Heart left ventricle (tissue), 16 donors: ENCODE measurements at places on chromosomes 6 and 20. TPM values are rescaled to one million over a fixed set of nuclear protein-coding genes. Genes with fewer than 3 reads are reported as not detected.

Gene PAK5
- not detected for total RNA-seq

DNA sequence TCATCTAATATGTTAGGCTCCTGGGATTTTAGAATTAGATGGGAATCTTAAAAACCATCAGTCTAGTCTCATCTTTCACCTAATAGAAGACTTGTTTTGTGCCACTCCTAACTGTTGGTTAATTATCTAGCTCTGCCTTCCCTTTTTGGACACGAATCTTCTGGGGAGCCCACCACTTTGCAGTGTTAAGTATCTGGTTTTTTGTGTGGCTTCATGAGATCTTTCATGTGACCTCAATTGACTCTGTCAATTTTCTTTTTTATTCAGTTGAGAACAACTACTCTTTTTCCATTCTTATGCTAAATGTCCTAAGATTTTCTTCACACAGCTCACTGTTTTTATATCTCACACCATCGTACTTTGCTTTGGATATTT is 16.9 kb downstream of the TBPL1 start:
- H3K27me3 ChIP-seq = no peaks in the 10 kb centered on the region
- H3K4me1 ChIP-seq = no peaks in the 10 kb centered on the region
- no peak overlapping the region for H3K4me3 ChIP-seq

DNA sequence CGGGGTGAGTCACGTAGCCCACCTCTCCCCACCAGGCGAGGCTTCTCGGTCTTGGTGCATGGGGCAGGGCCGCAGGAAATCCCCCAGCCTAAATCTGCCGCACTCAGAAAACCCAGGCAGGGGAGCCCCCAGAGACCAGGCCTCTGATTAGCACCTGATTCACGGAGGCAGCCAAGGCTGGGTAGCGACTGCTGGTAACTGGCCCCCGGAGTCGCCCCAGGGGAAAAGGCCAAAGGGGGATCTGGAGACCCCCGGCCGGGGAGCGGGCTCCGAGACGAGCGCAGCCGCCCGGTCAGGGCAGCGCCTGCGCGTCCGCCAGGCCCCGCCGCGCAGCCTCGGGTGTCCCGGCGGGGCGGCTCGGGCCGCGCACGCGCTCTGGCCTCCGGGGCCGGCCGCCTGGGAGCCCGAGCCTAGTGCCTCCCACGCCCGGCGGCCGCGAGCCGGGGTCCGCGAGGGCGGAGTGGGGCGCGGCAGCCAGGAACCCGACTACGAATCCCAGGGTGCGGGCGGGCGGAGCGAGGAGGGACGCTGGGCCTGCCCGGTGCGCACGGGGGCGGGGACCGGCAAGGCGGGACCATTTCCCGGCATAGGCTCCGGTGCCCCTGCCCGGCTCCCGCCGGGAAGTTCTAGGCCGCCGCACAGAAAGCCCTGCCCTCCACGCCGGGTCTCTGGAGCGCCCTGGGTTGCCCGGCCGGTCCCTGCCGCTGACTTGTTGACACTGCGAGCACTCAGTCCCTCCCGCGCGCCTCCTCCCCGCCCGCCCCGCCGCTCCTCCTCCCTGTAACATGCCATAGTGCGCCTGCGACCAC is at the start of gene DUSP22:
TSS of gene DUSP22 (plus strand) at position 791 of the 809 bp plus-strand sequence. CDS start 53 bp downstream, outside the sequence.
- H3K4me3 ChIP-seq = peak within 1 kb of the TSS; percentile 75
- no peaks in the 10 kb centered on the region for H3K27me3 ChIP-seq
- peak; percentile 93 for DNase-seq
- H3K4me1 ChIP-seq = peaks cover 18% of the 10 kb centered on the region
- no peaks in the 10 kb centered on the region for H3K36me3 ChIP-seq

Gene COL9A3
- 2.5 TPM for total RNA-seq

DNA sequence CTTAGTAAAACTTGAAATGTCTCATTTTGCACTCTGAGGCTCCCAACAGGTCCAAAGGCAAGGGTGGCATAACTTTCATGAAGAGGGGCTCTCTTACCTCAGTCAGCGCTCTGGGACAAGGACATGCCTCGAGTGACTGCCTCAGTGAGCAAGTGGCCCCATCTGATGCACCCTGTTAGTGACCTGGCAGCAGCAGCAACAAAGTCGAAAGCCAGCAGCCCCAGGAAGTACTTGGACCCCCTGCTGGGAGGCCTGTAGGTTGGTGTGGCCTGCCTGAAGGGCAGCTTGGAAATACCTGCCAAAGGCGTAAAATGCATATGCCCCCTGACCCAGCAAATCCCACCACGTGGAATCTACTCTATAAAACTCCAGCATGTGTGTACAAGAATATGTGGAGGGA is 13.2 kb downstream of the MAP1LC3A start:
- H3K27me3 ChIP-seq = no peaks in the 10 kb centered on the region
- no peak for DNase-seq
- no peak overlapping the region for H3K4me3 ChIP-seq
- H3K4me1 ChIP-seq = no peaks in the 10 kb centered on the region

GRCh38 chr6:114707081-114707620 is 364.3 kb upstream of the HS3ST5 start:
- no peaks in the 10 kb centered on the region for H3K4me1 ChIP-seq
- no peaks in the 10 kb centered on the region for H3K27me3 ChIP-seq
- no peak overlapping the region for H3K4me3 ChIP-seq
- H3K36me3 ChIP-seq = no peaks in the 10 kb centered on the region
- DNase-seq = no peak
- no peak overlapping the region for H3K27ac ChIP-seq
